ENCODE measurements at places on chromosomes 2 and 18.

DNA sequence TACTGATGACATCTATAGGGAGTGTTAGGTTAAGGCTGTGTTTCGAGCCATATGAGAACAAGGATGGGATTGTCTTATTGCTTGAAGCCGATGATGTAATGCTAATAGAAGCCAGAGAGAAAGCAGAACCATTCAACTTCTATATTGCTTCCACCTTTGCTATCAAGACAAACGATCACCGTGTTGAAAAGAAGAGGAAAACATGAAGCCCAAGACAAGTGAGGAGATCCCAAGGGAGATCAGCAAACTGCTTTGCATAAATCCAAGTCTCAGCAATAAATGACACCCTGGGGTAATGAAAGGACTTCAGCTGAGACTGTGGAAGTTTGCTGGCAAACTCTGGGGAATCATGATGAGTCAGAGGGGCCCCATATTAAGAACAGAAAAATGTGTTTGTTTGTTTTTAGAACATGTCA is 206.2 kb downstream of the NCKAP5 start:
- DNase-seq, result no peak

DNA sequence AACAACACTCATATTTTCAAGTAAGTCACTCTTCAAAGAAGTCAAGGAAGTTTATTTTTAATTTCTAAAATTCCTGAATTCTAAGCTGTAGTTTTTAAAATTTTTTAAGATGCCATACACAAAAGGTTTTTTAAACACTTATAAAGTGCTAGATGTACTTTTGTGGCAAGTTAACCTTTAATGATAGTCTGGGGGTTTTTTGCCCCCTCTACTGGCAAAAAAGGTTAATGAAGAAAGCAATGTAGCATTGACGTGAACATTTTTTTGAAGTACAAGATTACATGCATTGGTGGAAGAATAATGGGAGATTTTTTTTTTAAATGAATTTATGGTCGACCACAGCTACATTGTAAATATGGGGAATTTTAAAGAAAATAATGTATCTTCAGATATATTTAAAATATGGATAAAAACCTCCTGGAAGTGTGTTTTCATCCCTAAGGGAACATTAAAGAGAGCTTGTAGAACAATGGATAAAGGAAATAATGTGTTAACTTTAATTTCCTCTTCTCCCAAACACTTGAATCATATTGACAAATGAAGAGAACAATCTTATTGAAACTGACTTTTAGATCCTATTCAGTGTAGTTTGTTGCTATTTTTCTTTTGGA is 12.6 kb downstream of the ITPRID2 start:
- DNase-seq, result no peak

GRCh38 chr2:162989507-162989906 is 150.9 kb upstream of the KCNH7 start:
- DNase-seq, result no peak

DNA sequence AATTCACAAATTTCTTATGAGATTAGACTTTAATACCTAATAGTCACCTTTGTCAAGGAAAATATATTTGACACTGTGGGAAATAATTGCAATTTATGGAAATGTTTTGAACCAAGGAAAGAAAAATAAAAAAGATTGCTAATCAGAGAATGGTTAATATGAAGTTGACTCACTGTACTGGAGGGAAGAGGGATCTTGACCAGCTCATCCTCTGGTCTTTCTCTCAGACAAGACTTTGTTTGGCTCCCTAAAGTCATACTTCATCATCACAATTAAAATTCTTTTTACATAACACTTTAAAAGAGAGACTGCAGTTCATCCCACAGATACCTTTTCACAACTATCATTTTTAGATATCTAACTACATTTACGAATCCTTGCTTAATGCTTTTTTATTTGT is 538.5 kb upstream of the ZEB2 start:
- no peak for DNase-seq

- DNase-seq, result no peak
Measured at GRCh38 chr2:191831410-191831994, 15.4 kb downstream of the CAVIN2 start.

DNA sequence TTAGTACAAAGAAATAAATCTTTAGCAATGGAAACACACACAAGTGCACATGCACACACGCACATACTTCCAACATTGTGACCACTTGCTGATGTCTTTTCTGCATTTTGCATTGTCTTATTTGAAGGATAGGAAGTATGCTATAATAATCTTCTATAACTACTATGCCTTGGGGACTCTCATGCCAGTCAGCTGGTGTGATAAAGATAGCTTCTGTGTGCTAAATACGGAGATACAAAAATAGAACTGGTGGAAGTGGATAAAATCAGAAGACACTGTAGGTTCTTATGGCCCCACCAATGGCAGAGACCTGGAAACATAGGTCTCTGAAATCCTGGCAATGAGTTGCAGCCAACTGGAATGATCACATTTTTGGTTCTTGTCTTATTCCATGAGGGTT is 31.5 kb upstream of the RASGRP3 start:
- no peak for DNase-seq

DNA sequence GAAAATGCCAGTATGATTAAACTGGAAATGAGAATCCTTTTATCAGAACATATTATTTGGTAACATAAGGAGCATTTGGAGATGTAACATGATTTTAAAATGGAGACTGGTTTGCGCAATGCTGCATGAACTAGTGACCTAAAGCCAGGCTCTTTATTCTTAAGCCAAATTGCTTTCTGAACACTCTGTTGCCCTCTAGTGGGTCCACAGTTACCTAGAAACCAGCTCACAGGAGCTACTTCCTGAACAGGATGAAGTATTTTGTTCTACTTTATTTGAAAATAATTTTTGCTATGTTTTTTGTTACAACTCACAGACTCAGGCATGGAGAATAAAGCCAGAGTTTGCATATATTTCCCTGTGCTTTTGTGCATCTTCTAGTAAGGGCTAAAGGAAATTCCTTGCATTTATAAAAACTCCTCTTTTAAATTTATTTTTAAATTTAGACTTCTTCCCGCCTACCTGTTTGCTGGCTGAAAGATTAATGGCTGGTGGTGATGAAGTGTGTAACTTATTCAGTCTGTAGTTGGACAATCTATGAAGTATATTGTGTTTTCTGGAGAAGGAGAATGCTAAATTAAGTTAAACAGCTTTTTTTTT is 146.7 kb downstream of the PARD3B start:
- DNase-seq, result peak; percentile 30

DNA sequence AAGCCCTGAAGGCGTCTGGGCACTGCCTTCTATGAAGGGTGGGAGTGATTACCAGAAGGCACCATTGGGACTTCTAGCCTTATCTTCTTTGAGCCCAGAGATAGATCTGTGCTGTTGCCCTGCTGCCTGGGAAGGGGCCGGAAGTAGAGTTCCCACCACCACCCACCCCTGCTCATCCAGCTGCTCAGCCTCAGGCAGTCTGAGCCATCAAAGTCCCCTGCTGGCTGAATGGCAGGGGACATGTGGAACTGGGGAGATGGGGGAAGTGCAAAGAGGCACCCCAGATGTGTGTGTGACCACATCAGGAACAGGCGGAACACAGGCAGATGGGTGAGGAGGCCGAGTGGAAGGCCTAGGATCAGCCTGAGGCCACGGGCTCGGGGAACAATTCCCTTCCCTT is 3.3 kb upstream of the WNT10A start:
- no peak for DNase-seq

GRCh38 chr2:164721430-164721829 is 100.1 kb upstream of the GRB14 start:
- DNase-seq, result no peak

- no peak for DNase-seq
Measured at GRCh38 chr2:2333076-2333475, 2.0 kb upstream of the MYT1L start.

DNA sequence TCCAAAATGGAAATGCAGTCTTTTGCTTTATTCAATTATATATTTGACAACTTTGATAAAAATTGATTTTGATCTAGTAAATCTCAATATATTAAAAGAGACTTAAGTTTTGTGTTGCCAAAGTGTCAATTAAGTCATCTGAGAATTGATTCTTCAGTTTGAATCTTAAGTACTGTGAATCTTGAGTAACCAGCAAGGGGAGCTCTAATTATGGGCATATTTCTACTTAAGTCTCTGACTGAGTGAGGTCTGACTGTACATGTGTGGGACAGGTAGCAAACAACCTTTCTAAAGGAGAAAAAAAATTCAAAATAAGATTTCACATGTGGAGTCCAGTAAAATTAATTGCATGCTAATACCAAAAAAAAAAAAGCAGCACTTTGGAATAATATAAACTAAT is 503.7 kb upstream of the SLC8A1 start:
- no peak for DNase-seq

- no peak for DNase-seq
Measured at GRCh38 chr2:160019374-160020090, 42.9 kb downstream of the PLA2R1 start.

GRCh38 chr2:83002706-83003105 is 1456.4 kb downstream of the SUCLG1 start:
- DNase-seq, result no peak

DNA sequence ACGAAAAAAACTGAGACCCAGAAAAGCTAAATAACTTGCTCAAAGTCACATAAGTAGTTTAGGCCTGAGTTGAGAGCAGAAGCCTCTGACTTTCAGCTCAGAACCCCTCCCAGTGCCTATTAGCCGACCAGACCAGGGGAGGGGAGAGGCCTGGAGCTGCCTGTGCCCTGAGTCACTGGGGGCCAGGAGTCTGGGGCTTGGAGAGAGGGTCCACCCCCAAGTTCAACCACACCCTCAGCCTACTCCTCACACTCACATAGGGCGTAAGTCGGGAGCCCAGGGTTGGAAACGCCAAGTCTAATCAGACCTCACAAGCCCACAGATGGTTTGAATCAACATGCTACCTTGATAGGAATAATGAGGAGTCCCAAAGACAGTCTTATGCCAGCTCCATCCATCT is 12.6 kb upstream of the PKDCC start:
- no peak for DNase-seq
